GM04503 (cell line): ENCODE measurements at places on chromosomes 4 and X.

GRCh38 chr4:3630136-3630597 is 97.9 kb upstream of the LRPAP1 start:
- DNase-seq: no peak

DNA sequence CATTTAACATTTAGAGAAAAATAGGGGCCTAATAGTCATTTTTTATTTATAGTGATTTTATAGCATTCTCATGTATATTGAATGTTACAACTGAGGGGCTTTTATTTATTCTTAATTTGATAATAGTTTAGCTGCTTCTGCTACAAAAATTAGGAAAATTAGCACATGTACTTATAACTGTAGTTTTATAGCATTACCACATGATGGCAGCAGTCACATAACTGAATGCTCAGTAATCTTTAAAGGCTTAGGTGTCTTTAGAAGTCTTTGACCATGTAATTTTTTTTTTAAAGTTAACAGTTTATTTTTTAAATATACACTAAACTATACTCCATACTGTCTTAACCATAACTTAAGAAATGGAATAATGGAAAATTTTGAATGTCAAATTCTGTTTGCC is 136.6 kb downstream of the STAG2 start:
- DNase-seq: peak; percentile 7

DNA sequence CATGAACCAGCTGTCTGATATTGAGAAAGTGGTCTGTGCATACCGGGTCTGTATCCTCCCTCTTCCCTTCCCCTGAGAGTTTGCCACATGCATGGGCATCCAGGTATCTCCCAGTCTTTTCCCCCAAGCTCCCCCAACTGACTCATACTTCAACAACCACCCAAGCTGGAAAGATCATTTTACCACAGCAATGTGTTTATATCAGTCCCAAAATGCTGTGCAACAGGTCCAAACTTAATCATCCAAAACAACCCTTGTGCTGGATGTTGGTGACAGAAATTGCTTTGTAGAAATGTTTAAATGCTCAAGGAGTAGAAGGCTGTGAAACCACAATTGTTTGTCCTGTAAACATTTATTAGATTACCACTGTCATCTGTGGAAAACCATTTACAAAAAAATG is 286.8 kb upstream of the KLF3 start:
- DNase-seq: no peak

DNA sequence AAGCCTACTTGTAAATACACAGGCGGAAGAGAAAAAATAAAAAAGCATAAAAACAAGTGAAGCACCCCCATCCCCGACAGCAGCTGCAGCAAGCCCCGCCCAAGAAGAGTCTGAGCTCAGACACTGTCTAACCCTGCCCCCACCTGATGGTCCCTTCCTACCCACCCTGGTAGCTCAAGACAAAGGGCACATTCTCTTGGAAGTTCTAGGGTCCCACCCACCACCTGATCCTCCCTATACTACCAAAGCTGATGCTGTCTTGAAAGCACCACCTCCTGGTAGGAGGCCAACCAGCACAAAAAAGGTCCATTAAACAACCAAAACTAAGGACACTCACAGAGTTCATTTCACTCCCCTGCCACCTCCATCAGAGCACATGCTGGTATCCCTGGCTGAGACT is 308.2 kb downstream of the KLHL13 start:
- no peak for DNase-seq

GRCh38 chr4:23881052-23881501 is 8.8 kb downstream of the PPARGC1A start:
- DNase-seq: no peak

DNA sequence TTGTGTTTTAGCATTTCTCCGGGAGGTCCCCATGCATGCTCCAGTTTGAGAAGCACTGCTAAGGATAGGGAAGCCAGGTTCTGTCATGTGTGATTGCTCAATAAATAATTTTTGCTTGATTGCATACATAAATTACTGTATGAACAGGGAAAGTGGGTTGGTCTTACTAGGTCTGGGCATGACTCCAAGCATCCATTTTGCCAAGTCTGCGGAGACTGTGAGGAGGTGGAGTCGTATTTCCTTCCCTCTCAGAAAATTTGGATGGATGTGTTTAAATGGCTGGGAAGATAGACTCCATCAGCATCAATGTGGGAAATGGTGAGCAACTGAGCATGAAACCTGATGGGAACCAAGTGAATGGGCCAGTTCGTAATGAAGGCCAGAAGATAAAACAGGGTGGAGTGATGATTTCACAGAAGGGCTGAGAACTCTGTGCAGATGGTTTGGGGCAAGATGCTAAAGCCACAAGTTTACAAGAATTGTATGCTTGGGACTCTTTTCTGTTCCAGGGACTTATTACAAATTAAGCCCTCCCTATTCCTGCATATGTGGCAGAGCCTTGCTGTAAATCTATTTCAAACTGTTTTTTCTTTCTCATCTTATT is 84.1 kb downstream of the NHS start:
- DNase-seq: no peak

DNA sequence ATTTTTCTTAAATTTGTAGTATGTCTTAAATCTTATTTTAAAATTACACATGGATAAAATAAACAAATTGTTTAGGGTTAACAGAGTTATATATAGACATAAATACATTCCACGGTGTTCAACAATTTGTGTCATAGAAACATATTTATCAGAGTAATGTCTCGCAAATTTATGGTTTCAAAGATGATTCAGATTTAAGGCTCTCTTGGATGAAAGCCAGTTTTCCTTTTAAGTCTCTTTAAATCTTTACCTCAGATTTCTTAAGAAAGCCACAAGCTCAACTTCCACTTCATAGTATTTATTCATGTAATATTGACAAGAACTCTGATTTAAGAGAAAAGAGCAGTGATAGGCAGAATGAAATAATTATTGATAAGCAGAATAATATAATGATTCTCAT is 1254.8 kb upstream of the ADGRL3 start:
- DNase-seq: no peak

- no peak for DNase-seq
These were observed 13.0 kb upstream of the NDUFC1 start for GRCh38 chr4:139315221-139315675.
